ENCODE measurements at places on chromosomes 5 and 9.

- DNase-seq = no peak
Observed at GRCh38 chr9:129328355-129329042, 150.4 kb upstream of the IER5L start.

GRCh38 chr5:2137444-2138050 is 254.8 kb upstream of the IRX4 start:
- no peak for DNase-seq

DNA sequence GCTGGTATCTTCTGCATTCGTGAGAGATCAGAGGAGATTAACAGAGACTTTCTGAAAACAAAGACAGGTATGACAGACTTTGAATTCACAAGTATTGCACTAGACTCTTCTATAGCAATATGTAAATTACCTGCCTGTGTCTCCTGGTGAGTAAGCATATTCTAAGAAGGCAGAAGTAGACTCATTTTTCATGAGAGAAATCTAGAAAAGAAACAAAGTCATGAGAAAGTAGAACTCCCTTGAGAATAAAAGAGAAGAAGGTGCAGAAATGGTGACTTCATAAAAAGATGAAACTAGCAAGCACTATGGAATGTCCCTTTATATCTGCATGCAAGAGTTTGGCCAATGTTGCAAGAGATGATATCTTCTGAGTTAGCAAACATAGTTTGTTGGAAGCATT is 419.8 kb downstream of the DMRT2 start:
- no peak for DNase-seq

GRCh38 chr9:137398561-137399468 is 24.1 kb downstream of the EXD3 start:
- no peak for DNase-seq

DNA sequence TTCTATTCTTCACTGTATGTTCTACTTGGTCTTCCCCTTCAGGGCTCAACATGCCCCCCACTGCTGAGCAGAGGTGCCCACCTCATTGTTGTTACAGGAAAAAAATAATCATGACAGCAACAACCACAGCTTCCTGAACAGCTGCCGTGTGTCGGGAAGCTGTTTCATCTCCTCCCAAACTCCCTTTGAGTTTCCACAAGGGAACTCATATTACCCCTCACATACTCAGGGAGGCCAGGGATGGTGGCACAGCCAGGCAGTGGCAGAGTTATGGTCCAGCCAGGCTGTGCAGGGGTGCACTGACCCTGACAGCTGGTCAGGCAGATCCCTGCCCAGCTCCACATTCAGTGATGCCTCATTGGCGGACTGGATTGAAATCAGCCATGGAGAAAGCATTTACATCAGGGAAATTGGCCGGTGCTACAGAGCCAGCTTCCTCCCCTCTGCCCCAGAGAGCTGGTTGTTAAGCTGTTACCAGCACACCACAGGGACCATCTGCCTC is 37.3 kb downstream of the SARDH start:
- no peak for DNase-seq

DNA sequence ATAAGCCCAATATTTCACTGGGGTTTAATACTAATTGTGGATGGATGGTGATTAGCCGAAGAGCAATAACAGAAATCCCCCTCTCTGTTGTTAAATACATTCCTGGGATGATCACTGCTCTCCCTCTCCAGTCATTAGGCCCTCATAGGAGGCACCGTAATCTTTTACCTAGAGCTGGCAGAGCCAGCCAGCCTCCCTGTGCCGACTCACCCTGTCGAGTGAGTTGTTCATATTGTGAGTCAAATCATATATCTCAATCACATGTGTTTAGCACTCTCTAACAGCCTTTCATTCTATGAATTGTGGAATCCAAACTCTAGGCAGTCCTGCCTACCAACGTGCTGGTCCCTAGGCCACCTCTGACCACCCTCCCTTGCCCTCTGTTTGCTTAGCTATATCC is 771.0 kb downstream of the IRX1 start:
- DNase-seq = no peak

- no peak for DNase-seq
Observed at GRCh38 chr5:37234288-37234687, 14.9 kb downstream of the CPLANE1 start.

- DNase-seq = no peak
Observed at GRCh38 chr5:9387879-9388278, 158.0 kb downstream of the SEMA5A start.

GRCh38 chr9:72254901-72255545 is 105.8 kb downstream of the GDA start:
- DNase-seq = no peak

DNA sequence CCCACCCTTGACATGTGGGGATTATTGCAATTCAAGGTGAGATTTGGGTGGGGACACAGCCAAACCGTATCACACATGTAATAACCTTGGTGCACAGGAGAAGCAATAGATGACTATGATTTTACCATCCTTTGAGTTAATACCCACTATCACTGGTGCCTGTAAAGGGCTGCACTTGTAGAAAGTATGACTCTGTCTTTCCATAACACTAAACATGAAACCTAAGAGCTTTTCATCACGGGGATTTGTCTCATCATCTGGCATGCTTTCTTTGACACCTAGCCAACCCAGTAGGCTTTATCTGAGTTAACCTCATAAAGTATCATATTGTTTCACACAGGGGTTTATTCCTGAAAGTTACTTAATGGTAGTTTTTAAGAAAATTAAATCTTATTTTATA is 188.9 kb upstream of the TNC start:
- no peak for DNase-seq

DNA sequence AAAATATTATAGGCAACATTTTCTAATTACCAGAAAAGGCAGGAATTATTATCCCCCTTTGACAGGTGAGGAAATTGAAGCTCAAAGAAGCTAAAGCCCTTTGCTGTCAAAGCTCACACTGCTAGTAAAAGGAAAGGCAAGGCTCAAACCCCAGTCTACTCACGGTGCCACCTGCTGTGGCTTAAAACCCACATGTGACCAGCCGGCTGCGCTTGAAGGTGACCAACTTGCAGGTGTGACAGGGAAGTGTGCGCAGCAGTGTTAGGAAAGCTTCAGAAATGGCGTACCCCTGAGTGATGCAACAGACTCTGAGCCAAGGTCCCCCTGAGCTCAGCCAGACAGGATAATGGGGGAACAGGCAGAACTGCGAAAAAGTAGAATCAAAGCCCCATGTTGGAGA is 45.2 kb downstream of the PAX5 start:
- no peak for DNase-seq

DNA sequence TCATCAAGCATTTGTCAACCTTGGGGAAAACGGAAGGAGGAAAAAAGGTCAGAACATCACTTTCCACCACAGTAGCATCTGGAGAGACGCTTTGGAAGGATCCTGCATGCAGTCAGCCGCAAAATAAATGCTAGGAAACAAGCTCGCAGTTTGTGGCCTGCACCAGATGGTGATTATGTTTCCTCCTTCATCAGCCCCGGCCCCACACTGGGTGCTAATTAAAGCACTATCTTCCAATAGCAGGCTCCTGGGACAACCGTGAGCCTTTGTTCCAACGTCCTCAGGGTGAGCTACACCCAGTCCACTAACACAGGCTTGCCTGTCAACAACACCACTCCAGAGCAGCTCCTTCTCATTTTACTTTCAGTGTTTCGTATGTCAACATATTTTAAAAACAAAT is 64.0 kb downstream of the RNF130 start:
- DNase-seq = no peak

DNA sequence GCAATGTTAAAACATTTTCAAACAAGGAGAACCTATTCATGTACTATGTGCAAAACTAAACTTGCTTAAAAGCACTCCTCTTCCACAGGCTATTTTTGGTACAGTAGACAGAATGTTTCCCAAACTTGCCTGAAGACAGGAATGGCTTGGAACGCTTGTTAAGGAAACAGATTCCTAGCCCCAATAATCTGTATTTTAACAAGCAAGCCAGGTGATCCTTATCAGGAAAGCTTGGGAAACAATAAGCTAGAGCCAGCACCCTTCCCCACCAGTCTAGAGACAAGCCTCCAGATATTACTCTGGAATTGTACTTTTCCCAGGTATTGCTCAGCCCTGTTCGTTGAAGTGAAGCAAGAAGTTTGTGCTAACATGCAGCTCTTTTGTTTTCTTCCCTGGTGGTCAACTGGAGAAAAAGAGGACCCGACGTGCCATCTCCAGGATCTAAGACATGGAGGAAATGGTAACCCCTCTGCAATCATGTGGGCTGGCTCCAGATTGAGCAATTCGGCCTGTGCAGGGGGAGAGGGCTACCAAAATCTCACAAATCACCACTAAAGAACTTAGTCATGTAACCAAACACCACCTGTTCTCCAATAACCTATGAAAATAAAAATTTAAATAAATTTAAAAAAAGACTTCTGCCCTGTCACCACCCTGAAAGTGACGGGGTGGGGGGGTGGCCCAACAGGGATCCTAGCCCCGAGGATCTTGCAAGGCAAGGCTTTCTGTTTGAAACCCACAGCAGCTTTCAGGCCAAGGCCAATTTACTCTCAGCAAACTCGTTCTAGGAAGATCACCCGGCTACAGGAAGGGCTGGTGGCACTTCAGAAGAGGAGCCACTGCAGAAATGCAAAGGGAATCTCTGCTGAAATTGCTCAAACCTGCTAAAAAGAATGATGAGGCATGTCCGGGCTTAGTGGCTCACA is 48.6 kb downstream of the SHB start:
- DNase-seq = no peak

DNA sequence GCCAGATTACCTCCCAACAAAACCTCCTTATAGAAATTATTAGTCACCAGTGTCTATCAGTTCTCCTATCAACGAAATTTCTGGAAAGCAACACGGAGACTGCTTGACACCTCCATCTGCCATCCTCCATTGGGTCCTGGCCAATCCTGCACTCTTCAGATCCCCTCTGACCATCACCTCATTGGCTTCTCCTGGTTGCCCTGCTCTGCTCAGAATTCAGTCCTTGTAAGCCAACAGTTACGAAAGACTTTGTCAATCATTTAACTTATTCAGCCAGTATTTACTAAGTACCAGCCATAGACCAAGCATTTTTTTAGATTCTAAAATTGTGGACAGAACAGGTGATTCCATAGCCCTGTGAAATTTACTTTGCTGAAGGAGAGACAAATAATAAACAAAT is 228.5 kb downstream of the MARCHF11 start:
- no peak for DNase-seq

- DNase-seq = no peak
Observed at GRCh38 chr9:121225240-121225639, 23.6 kb upstream of the RAB14 start.

GRCh38 chr5:7927466-7928375 is 58.8 kb downstream of the MTRR start:
- peak; percentile 7 for DNase-seq

GRCh38 chr9:3578786-3579185 is 53.0 kb upstream of the RFX3 start:
- peak; percentile 1 for DNase-seq

- no peak for DNase-seq
Observed at GRCh38 chr9:40927260-40927631, 201.2 kb downstream of the FOXD4L6 start.

DNA sequence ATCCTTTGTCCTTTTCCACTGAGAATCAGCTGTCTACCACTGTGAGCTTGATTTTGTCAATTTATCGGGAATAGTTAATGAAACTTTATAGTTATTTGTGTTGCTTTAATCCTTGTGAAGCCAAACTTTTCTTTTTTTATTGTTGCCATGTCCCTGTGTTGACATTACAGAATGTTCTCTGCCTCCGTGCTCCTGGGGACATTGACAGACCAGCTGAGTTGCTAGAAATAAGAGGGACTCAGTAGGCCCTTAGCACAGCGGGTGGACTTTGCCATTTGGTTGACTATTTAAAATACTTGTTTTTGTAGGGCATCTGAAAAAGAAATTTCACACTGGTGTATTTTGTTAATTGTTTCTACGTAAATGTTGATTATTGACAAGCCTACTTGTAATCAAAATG is 70.5 kb downstream of the IL31RA start:
- DNase-seq = no peak

- no peak for DNase-seq
Observed at GRCh38 chr9:109331353-109331752, 10.5 kb upstream of the EPB41L4B start.

- no peak for DNase-seq
Observed at GRCh38 chr5:139861021-139861888, 65.6 kb downstream of the PSD2 start.
